ENCODE measurements at places on chromosomes 12 and 14.

GRCh38 chr12:47736877-47737676 is 11.8 kb upstream of the ENDOU start:
- DNase-seq = no peak

DNA sequence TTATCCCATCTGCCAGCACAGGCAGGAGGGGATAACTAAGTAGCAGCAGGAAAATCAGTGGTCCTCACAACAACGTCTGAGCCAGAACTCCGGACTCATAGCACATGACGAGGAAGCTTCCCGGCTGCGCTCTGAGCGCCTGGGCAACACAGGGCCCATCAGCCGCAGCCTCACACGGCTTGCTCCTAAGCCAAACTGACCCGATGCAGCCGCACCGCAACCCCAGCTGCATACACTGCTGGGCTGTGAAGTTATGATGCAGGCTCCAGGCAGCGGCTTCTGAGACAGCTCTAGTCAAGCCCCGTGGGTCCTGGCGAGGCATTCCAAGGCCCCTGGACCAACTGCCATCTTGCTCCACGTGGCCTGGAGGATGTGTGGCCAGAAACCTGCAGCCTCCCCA is 28.1 kb downstream of the ZFYVE21 start:
- DNase-seq = no peak

DNA sequence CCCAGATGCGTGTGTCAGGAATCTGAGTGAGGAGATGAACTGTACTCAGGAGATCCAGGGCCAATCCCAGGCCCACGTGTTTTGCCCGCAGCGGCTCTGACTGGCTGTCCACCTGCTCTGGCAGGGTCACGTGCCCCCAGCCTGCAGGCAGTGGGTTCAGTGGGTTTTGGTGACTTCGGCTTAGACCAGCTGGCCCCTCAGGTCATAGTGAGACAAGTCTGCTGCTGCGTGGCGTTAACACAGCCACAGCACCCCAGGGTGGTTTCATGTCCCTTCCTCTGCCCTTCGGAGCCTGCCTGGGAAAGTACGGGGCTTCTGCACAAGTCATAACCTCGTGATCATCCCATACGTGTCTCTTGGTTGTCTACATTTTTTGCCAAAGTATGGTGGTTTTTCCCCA is 2.6 kb downstream of the FBRSL1 start:
- DNase-seq = no peak

- DNase-seq = no peak
Observed at GRCh38 chr14:20422886-20423285, 9.6 kb upstream of the TEP1 start.

- no peak for DNase-seq
Observed at GRCh38 chr12:114194956-114195355, 211.0 kb downstream of the TBX5 start.

DNA sequence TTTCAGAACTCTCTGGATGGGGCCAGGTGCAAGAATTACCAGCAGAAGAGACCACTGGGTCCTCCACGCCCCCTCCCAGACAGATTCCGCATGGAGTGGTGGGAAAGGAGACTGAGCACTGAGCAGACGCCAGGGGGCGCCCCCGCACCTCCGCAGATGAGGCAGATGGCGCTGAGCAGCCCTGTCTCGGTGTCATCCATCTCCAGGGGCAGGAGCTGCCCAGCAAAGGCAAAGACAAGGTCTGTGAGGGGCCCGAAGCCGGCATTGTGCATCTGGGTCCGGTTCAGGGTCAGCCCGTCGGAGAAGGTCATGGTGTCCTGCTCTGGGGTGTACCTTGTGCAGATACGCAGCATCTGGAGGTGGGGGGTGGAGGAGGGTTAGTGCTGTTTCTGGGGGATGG is 6.3 kb upstream of the ITGB7 start:
- peak; percentile 90 for DNase-seq

- peak; percentile 79 for DNase-seq
Observed at GRCh38 chr12:31324116-31324844, 1.7 kb downstream of the SINHCAF start.

DNA sequence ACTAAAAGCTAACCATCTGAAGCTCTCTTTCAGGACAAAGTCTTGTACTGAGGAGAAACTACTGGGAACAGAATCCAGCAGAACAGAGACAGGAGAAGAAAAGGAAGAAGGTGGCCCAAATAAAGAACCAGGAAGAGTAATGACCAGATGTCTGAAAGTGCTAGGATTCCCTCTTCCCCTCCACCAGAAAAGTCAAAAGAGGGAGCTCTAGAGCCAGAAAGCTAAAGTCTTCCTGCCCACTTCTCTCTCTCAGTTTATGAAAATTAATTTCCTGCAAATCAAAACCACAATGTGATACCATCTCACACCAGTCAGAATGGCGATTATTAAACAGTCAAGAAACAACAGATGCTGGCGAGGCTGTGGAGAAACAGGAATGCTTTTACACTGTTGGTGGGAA is 47.2 kb downstream of the SPPL3 start:
- peak; percentile 15 for DNase-seq

DNA sequence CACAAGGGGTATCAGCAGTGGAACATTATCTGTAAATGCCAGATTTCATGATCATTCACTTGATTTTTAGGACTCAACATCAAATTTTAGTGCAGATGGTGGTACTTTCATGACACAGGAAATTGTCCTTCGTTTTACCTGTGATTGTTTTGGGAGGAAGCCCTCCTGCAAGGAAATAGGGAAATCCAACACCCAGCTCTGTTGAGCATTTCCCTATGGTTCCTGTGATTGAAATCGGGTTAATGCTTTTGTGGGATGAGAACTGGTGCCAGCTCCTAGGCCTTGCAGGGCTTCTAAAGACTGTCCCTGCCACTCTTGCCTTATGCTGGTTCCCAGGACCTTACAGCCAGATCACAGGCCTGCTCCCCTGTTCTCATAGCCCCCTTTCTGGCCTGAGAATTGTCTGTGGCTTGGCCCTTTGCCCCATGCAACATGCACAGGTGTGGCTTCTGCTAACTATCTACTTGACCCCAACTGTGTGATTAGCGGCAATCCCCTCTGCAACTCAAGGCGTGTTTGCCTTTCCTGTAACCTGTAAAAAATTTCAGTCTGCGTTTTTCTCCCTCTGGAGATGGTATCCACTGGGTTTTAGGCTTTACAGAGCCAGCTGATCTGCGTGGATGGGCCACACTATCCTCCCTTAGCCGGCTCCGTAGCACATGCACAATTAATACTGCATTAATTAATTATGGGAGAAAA is 112.5 kb downstream of the ETV6 start:
- no peak for DNase-seq

DNA sequence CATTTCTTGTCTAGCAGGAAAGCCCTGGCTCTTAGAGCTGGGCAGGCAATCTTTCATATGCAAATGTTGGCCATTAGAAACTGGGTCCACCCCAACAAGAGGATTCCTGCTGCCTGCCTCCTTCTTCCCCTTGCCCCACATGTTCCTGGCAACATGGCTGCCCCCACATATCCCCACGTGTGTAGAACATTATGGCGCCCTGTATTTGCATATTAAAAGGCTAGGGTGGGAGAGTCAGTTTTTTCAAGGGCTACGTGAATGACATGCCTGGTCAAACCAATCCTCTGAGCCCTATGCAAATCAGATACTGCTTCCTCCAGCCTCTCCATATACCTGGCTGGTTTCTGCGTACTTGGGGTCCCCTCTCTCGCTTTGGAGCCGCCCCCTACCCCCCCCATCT is 514.0 kb downstream of the FUT8 start:
- no peak for DNase-seq

DNA sequence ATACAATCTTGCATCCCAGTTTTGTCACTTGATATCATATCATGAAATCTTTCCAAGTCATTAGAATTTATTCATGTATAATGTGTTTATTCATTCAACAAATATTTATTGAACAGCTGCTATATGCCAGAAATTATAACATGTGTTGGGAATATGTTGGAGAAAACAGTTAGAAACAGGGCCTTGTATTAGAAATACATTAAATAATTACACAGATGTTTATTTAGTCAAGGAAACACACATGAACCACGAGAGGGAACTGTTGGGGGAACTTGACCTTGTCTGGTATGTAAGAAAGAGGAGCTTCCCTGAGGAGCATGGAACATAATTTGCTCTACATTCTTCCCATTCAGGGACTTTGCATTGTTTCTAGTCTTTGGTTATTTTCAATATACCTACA is 191.7 kb upstream of the FRMD6 start:
- DNase-seq = no peak

DNA sequence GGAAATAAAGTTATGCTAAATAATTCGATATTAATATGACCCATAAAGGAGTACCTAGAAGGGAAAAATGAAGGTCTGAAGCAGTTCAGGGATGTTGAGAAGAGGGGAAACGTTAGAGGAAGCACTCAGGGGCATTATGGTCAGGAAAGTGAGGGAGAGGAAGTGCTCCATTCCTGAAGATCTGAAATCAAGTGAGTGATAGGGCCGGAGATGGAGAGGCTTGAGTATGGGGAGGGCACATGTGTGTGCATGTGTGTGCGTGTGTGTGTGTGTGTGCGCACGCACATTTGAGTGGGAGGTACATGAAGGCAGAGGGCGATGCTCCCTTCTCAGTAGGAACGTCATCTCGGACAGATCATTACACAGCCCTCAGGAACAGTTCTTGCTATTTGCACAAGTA is 4.9 kb upstream of the DCD start:
- no peak for DNase-seq

DNA sequence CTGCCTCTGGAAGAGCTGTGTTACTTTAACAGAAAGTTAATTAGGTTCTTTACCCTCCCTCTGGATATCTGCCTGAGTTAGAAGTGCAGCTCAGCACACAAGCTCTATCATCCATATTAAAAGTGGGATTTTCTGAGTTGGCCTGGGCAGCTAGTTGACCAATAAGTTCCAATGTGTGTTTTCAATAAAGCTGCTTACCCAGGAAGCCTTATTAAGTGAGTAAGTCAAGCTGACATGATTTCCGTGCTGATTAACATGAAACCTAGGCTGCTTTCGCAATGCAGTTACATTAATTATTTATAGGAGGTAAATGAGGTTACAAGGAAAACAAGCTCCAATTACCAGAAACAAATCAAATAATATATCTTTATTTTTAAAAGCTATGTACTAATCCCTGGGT is 4.8 kb downstream of the NEUROD4 start:
- no peak for DNase-seq

DNA sequence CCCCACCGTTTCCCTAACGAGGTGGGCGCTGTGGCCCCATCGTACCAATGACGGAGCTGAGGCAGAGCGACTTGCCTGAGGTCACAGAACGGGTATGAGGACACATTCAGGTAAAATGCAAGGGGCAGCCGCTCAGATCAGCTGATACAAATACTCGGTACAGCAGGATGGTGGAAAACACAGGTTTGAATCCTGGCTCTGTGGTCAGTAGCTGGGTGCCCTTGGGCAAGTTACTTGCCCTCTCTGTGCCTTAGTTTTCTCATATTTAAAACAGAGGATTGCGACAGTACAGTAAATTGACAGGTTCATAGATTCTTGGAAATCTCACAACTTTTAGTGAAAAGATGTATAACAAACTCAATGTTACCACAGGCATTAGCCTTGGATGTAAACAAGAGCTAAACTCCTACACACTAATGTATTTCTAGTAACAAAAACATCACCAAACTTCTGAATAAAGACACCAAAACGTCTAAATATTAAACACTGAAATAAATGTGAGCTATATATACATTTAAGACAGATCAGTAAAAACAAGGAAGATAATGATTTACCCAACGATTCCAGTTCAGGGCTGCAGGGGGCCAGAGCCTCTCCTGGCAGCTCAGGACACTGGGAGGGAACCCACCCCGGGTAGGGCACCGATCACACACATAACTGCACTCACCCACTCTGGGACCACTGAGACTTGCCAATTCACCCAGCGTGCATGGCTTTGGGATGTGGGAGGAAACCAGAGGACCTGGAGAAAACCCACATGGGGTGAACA is 128.4 kb downstream of the RBM19 start:
- DNase-seq = no peak

- DNase-seq = no peak
Observed at GRCh38 chr14:99309220-99309766, 37.3 kb upstream of the BCL11B start.

GRCh38 chr12:57617942-57618341 is 6.7 kb downstream of the ARHGEF25 start:
- DNase-seq = no peak

- no peak for DNase-seq
Observed at GRCh38 chr14:89728964-89729363, 225.6 kb downstream of the EFCAB11 start.

GRCh38 chr14:87233806-87234384 is 759.1 kb downstream of the GALC start:
- DNase-seq = no peak

DNA sequence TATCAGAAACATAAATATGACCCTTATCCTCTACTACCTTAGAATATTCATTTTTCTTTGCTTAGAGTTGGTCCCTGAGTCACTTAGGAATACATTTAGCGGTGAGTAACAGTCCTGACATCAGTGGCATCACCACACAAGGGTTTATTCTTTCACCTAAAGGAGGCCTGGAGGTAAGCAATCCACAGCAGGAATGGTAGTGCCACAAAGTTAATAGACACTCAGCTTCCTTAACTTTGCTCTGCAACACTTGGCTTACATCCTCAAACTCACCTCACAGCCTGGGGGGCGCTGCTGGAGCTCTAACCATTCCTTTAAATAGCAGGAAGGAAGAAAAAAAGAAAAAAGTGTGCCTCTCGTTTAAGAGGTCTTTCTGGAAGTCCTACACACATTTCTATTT is 29.1 kb downstream of the BBOF1 start:
- DNase-seq = peak; percentile 9

DNA sequence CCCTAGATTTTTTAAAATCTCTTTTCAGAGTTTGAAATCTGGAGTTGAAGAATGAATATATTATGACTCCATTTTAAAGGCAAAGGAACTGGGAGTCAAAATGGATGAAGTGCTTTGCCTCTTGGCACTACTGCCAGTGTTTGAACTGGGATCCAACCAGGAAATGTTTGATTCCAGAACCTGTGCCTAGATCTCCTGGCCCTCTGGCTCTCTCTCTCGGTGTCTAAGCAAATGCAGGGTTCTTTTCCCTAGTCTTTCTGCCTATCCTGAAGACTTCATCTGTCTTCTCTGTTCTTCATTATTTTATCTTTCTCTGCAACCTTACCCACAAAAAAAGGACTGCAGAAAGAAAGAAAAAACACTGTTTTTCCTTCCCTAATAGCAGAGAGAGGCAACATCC is 17.0 kb downstream of the BTG1 start:
- no peak for DNase-seq

DNA sequence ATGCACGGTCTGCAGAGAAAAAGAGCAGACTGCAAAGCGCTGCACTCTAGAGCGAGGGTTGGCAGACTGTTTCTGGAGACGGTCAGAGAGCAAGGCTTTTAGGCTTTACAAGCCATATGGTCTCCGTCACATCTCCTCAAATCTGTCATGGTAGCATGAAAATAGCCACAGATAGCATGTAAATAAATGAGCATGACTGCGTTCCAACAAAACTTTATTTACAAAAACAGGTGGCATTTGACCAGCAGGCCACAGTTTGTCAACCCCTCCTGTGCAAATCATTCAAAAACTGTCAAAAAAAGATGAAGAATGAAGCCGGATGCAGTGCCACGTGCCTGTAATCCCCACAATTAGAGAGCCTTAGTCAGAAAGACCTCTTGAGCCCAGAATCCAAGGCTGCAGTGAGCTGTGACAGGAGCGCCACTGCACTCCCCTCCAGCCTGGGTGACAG is 18.9 kb downstream of the SYNE3 start:
- no peak for DNase-seq

GRCh38 chr12:31531893-31532292 is 59.0 kb downstream of the DENND5B start:
- DNase-seq = no peak

Measured in erythroblast (primary cell).